HFF-Myc (cell line): ENCODE measurements at places on chromosomes 7 and 10.

DNA sequence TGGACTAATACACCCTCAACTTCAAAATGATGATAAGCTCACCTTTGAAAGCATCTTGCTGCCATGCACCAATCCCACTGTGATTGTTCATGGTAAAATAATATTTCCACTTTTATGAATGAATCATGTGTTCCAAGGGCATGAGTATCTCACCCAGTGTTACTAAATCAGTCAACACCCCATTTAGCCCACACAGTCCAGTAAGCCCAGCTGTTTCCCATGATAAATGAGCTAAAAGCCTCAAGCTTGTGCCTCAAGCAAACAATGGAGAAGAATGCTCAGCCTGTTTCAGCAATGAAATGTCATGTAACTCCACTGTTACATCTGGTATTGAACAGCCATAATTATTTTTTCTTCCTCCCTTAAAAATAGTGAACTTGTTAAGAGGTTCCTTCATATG lies 442.5 kb downstream of the XPNPEP1 start:
- no peak for DNase-seq

DNA sequence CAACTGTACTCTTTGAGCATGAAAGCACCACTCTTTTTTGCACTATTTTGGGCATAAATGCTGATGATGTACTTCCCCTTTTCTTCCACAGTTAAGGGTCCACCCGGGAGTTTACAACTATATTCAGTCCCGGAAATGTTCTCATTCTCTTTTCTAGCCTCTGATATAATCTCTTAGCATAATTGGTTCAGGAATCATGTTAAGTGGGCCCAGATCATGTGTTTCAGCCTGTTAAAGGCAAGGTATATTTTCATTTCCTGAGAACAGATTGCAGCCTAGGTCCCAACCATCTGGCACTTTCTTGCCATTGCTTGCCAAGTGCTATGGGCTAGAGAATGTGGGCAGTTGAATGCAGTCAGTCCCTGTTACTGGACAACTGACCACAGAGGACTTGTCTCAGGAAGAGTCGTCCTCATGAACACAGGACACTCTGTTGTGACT lies 111.4 kb upstream of the GLCCI1 start:
- no peak for DNase-seq

GRCh38 chr10:22573820-22574569 lies 140.4 kb downstream of the PIP4K2A start:
- DNase-seq = no peak

GRCh38 chr7:92643821-92644220 lies 53.6 kb upstream of the FAM133B start:
- DNase-seq = no peak

DNA sequence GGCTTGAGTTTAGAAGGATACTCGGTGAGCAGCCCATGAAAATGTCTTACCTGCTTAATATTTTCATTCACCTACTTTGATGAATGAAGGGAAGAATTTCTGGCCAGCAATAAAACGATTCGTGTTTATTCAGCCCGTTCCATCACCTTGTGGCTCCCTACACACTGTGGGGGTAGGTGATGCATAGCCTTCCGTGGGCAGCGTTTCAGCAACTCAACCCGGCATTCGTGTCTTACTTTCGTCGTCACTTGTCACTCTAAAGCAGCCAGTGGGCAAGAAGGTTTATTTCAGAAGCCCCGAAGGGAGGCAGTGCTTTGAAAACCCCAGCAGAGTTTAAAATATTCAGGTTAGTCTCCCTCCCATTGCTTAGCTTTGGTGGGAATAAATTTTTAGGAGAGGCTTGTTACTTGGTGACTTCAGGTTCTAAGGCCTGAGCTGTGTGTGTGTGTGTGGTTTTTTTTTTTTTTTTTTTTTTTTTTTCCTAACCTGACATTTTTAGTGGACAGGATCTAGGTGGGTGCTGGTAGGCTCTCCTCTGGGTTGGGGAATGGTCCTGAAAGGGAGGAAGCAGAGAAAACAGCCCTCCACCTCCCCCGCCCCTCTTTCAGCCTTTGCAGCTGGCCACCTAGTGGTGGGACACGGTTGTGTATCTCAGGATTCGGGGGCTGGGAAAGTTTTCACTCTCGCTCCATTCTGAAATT lies 1.8 kb downstream of the GRK5 start:
- DNase-seq = no peak

GRCh38 chr7:120981888-120982615 lies 6.5 kb upstream of the CPED1 start:
- no peak for DNase-seq

DNA sequence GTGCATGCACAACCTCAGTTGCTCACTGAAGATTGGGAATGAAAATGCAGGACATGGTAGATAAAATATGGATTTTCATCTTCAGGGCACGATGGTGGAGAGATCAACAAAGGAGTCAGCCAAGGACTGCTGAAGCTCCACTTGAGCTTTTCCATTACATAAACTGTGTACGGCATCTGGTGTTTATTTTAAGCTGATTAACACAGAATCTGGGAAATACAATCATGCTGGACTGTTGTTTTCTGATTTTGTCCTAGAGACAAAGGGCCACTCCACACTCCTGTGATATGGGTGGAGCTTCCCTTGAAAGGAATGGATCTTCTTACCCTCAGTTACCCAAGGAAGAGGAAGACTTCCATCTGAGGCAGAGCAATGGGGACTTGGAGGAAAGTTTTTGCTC lies 120.6 kb downstream of the SAMD9 start:
- no peak for DNase-seq

GRCh38 chr10:50577681-50578350 lies 45.9 kb downstream of the SGMS1 start:
- DNase-seq = no peak

- peak; percentile 71 for DNase-seq
Observed at GRCh38 chr10:77582710-77583115, 54.9 kb downstream of the KCNMA1 start.

GRCh38 chr7:112788778-112789343 lies 1.3 kb downstream of the TMEM168 start:
- no peak for DNase-seq

DNA sequence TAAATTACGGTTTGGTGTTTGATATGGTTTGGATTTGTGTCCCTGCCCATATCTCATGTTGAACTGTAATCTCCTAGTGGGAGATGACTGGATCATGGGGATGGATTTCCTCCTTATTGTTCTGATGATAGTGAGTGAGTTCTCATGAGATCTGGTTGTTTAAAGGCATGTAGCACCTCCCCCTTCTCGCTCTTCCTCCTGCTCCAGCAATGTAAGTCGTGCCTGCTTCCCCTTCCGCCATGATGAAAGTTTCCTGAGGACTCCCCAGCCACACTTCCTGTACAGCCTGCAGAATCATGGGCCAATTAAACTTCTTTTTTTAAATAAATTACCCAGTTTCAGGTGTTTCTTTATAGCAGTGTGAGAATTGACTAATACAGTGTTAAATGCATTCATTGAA lies 116.6 kb downstream of the DOCK4 start:
- no peak for DNase-seq

DNA sequence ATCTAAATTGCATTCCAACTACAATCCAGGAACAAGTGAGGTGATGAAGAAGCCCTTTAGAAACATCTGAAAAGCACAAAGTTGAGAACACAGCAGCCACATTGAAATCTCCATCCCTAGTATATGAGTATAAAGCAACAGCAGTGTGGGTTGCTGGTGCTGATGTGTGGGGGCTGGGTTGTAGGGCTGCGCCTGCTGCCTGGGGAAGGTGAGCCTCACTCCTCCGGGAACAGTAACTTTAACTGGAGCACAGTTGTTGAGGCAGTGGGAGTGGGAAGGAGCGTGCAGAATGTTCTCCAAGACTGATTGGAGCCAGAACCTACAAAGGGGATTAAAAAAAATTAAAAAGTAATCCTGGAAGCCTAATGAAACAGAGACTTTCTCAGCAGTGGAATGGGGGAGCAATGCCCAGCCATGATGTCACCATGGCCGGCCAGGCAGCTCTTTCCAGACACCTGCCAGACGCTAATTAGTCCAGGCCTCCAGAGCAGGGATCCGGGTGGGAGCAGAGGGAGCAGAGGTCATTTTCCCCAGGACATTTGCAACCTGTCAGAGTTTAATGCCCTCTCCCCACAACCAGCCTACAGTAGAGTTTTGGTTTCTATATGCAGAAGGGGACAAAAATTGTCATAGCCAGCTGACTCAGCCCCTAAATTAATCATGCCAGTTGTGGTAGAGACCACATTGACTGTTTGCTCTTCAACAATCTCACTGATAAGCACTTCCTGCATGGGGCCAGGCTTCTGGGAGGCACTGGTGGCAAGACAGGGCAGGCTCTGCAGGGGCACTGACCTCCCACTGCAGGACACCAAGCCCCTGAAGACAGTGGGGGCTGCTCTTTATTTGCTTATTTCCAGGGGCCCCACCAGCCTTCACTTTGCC lies 133.0 kb upstream of the ZNF32 start:
- no peak for DNase-seq

DNA sequence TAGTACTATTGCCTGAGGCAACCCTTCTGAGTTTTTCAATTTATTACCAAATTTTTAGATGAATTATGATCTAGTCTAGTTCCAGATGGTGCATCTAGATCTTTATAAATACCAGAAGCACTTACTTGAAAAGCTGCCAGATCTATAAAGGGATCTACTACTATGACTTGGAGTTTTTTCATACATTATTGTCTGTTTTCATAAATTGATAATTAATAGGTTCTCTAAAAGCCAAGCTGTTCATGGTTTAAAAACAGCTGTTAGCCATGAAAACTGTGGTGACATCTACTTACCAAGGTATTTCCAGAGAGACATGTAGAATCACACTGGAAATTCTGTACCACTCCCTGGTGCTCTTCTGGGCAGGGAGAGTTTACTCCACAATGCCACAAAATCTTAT lies 786.5 kb upstream of the C7orf33 start:
- DNase-seq = no peak

GRCh38 chr10:132665946-132666704 lies 119.8 kb downstream of the NKX6-2 start:
- peak; percentile 53 for DNase-seq

GRCh38 chr10:49309691-49310411 lies 10.9 kb downstream of the C10orf71 start:
- DNase-seq = no peak

DNA sequence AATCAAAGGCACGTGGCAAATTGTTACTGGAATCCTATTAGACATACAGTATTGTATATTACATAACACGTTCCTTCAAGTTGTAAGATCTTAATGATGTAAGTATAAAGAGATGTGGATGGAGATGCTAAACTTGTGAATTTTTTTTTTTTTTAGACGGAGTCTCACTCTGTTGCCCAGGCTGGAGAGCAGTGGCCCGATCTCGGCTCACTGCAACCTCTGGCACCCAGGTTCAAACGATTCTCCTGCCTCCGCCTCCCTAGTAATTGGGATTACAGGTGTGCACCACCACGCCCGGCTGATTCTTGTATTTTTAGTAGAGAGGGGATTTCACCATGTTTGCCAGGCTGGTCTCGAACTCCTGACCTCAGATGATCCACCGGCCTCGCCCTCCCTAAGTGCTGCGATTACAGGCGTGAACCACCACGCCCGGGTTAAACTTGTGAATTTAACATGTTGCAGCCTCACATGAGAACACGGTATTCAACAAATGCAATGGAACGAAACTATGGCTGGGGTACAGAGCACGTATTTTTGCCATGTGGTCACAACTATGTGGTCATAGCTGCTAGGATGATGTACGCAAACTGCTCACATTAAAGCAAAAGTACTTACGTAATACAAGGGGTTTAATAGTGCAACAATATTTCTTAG lies 818 bp upstream of the SUPV3L1 start:
- DNase-seq = no peak

DNA sequence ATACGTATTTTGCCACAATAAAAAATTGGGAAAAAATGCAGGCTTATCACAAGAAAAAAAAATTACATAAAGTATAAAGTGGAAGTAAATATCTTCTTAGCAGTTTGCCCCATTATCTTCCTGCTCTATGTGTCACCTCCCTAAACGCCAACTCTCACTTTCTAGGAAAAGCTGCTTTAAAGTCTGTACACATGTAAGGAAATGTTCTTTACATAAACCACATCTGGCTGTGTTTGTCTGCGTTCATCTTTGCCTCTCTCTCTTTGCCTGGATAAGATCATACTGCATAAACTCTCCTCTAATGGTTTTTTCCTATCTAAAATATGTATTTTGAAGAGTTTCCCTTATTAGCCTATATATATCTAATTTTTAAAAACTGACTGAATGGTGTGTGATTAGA lies 23.0 kb upstream of the UMAD1 start:
- DNase-seq = no peak

DNA sequence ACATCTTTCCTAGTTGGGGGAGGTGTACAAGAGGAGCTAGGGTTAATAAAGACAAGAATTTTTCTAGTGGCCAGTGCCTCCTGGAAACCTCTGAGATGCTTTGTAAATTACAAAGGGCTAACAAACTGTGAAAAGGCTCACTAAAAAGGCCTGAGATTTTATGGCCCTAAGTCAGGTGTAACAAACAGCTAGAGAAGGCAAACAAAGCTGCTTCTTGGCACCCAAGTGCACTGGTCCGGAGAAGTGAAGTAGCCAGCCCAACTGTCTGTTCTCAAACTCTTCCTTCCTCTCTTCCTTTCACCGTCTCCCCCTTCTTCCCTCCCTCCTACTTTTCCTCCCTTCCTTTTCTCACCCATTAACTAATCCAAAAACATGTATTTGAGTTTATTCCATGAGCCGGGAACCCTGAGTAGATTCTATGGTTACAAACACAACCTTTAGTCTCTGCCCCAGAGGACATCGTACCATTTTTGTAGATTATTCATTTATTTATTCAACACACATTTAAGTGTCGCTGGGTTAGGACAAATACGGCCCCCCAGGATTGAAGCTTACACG lies 143.4 kb upstream of the PCGF5 start:
- no peak for DNase-seq

- peak; percentile 60 for DNase-seq
Observed at GRCh38 chr7:122092964-122093797, 50.9 kb downstream of the AASS start.

GRCh38 chr10:130236711-130237110 lies 100.5 kb downstream of the GLRX3 start:
- DNase-seq = no peak

- DNase-seq = no peak
Observed at GRCh38 chr7:137386966-137387365, 43.4 kb upstream of the PTN start.

DNA sequence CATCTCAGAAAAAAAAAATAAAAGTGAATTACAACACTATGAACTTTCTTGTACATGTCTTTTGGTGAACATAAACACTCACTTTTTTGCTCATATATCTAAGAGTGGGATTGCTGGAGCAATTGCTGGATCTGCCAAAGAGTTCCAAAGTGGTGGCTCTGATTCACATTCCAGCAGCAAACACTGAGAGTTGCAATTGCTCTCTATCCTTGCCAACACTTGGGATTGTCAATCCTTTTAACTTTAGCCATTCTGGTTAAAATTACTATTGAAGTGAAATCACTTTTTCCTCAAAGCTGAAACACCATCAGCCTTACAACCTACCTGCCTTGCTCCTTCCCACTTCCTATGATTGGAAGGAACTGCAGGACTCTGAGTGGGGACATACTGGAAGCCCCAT lies 70.7 kb downstream of the CDHR3 start:
- no peak for DNase-seq
